T-helper 17 cell (primary cell): ENCODE measurements at places on chromosomes 2 and 18.

DNA sequence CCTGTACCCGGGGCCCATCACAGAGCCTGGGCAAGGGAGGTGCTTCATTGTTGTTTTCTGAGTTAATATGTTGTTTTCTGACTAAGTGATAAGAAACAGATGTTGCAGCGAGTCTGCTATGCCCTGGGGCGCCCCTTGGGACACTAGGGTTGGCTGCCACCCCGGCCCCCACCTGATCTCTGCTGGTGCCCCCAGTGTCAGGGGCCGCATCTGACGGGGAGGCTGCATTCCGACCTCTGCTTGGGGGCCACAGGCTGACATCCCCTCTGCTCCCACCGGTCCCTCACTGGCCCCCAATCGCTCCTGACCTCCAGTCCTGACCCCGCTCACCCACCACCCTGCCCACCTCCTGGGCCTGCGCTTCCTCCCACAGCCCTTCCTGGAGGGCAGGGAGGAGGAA, 65.9 kb downstream of the LONRF2 start:
- no peak for DNase-seq

GRCh38 chr2:67213270-67213670, 183.9 kb upstream of the ETAA1 start:
- no peak for DNase-seq

- no peak for DNase-seq
Observed at GRCh38 chr2:224524657-224525056, 60.5 kb downstream of the CUL3 start.

DNA sequence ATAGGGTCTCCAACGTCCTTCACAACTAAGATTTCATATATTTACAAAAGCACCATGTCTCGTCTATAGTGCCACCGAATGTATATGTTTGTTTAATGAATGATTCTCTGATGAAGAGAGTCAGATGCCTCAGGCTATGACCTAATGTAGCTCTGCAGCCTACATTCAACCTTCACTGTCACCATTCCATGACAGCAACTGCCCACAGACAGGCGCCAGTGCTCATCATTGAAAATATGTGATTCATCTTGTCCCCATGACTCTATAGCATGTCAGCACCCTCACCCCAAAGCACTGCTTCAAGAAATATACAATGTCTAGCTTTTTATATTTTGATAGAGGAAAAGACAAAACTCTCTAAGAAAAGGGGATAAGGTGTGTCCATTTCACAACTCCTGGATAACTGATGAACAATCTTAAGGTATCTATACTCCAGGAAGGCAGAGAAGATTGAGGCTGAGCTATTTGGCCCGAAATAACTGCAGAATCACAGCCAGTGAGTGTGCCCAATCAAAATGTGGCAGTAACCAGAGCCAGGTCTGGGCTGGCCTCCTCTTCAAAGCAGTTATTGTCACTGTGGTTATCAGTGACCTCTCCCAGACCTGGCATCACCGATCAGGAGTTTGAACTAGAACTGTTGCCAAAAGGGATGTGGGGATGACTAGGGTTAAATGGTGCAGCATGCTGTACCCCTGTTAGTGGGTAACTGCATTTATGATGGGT, 246.6 kb downstream of the SETBP1 start:
- no peak for DNase-seq

DNA sequence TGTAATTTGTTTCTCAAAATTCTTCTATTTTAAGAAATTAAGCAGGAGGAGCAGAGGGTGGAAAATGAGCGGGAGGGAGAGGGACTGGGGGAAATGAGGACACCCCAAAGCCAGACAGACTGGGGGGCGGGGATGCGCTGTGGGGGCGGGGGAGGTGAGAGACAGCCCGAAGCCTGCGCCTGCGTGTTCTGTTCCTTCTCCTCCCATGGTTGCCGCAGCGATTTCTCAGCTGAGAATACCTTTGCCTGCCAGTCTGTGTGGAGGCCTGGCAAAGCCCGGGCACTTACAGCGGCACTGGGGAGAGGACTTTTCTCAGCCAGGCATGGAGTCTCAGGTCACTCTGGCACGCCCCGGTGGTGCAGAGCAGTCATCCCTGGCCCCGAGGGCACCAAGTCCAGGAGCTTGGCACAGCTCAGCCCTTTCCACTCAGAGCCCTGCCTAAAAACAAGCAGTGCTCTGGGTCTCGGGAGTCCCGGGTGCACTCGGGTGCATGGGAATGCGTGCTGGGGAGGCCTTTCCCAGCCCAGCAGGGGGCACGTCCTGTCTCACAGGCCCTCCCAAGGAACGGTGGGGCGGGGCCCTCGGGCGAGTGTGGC, 289.3 kb upstream of the HS6ST1 start:
- no peak for DNase-seq

GRCh38 chr18:46734981-46735380, 21.9 kb downstream of the ST8SIA5 start:
- DNase-seq: no peak

DNA sequence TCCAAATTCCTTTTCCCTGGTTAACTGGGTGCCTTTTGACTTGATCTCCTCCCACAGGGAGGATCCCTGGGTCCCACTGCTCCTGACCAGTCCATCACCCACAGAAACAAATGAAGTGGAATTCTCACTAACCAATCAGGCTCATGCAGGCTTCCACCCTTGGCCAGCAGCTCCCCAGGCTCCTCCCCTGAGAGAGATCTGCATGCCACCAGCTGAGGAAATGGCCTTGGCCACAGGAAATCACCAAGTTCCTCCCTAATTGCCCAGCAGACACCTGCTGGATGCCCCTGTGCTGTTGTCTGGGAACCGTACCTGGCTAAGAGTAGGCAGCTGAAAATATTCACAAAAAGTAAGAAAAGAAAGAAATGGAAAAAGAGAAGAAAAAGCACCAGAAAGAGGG, 207.4 kb downstream of the NCK2 start:
- DNase-seq: no peak

DNA sequence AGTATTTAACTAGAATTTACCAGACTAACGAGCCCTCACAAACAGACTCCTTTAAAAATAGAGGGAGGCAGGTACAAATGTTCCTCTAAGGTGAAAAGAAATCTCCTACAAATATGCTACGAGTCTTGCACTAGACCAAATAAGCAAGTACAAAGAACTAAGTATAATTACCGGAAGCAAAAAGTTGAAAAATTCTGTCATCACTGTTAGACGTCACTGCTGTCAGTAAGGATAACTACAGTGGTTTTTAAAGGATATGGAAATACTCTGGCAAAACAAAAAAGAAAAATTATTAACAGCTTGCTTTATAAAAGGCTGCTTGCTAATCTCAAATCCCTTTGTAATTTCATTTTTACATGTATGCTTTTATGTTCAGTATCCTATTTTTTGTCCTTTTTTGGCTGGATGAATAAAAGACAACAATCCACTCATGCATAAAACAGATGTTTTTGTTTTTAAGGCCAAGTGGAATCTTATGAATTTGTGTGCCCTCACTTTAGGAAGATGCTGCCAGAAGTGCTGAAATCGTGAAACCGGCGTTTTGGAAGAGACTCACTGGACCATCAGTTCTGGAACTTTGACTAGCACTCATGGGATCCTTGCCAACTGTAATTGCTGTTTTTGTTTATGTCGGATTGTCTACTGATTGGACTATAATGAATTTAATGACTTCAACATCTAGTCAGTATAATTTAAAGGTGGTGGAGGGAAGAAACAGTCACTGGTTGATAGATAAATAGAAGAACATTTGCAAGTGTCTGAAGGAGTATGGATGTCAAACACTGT, 6.7 kb downstream of the ZNF521 start:
- DNase-seq: no peak

DNA sequence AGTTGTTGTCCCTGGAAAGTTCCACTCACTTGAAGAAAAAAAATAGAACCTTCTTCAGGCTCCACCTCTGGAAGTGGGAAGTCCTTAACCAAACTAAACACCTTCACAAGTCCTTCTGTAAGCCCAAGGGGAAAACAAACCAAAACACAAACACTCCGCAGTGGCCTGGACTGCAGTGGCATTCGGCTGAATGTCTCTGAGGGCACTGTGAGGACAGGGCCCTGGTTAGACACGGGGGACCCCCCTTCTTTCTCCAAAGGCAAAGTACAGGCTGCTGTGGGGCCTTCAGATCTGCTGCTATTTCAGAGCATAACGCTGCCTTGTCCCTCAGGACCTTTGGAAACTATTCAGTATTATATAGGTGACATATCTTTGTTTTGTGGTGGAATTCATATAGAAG, 28.1 kb downstream of the FOSL2 start:
- no peak for DNase-seq

DNA sequence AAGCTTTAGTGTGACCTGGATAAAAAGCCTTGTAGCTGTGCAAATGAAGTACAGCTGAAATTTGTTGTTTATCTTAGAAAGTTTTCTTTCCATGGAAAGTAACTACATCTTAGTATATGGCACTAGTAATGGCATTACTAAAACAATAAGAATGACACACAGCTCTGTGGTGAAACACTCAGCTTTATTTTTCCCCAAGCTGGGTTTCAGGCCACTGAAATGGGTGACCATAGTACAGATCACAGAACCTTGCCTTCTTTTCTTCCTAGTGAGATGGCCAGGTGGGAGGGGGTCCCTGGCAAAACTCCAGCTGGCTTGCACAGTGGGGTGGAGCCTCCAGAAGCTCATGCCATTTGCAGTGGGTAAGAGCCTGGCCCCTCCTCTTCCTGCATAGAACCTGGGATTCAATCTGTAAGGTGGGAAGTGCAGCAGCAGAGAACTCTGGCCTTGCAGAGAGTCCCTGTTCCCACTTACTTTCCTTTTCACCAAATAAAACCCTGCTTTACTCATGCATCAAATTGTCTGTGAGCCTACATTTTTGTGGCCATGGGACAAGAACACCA, 17.6 kb upstream of the GRP start:
- DNase-seq: no peak

- no peak for DNase-seq
Observed at GRCh38 chr2:77434880-77435279, 87.3 kb downstream of the LRRTM4 start.

- no peak for DNase-seq
Observed at GRCh38 chr2:126736133-126736874, 80.3 kb downstream of the GYPC start.

GRCh38 chr2:150916467-150917396, 344.9 kb downstream of the RBM43 start:
- DNase-seq: no peak

- no peak for DNase-seq
Observed at GRCh38 chr2:21379140-21379539, 255.4 kb downstream of the TDRD15 start.

GRCh38 chr2:162113776-162114168, 38.3 kb downstream of the GCG start:
- no peak for DNase-seq

DNA sequence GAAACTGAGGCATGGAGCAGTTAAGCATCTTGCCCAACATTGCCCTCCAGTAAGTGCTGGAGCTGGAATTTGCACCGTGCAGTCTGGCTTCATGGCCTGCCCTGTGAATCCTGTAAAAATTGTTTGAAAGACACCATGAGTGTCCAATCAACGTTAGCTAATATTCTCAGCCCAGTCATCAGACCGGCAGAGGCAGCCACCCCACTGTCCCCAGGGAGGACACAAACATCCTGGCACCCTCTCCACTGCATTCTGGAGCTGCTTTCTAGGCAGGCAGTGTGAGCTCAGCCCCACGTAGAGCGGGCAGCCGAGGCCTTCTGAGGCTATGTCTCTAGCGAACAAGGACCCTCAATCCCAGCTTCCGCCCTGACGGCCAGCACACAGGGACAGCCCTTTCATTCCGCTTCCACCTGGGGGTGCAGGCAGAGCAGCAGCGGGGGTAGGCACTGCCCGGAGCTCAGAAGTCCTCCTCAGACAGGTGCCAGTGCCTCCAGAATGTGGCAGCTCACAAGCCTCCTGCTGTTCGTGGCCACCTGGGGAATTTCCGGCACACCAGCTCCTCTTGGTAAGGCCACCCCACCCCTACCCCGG, 1.3 kb downstream of the PROC start:
- no peak for DNase-seq

DNA sequence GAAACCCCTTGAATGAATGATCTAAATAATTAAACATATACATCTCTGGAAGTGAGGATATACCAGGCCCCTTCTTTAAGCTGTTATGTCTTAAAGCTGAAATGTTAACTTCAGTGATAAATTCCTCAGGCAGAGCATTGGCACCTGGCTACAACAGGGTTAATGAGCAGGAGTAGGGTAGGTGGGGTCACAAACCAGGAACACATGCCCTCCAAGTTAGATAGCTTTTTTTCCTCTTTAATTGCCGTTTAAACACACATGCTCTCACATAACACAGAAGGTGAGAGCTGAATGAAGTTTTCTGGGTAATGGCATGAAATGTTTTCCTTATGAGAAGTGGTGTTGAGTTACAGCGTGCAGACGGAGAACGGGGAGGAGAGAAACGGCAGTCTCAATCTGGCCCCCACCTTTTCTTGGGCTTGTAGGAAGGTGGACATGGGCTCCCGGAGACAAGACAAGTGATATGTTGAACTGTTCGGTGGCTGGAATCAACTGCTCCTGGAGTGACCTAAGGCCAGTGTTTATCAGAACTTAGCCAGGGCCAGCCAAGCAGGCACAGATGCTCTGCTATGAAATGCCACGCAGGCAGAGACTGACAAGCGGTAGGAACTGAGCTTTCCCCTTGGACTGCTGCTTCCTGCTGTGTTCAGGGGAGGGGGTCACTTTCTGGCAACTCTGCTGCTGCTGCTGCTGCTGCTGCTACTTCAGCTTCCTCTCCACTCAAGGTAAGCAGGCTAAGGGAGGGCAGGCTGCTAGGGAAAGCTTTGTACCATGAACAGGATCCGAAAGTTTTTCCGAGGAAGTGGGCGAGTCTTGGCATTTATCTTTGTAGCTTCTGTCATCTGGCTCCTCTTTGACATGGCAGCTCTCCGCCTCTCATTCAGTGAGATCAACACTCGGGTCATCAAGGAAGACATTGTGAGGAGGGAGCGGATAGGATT, at the start of gene GALNT5:
GALNT5 (plus strand) TSS at position 394 of the 941 bp plus-strand sequence; CDS start at position 772, 378 bp downstream.
- no peak for DNase-seq

DNA sequence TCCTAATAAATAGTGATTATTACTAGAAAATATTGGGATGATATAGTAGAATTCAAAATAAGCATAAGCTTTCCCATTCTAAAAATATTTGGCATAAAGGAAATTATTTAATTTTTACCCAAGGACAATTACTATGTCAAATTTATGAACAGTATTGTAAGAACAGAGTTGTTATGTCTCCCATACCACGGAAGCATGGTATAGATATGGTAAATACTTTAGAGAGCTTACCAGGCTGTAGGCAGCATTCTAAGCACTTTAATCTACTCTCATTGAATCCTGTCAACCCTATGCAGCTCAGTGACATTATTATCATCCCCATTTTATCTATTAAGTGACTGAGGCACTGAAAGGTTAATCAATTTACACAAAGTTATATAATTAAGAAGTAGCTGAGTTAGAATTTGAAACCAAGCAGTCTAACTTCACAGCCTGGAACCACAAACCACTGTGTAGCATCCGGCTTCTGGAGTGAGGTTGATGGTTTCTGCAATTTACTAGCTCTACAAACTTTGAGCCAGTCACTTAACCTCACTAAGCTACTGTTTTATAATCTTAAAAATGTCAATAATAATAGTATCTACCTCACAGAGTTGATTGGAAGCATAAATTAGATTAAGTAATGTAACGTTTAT, 323.7 kb downstream of the ARHGAP15 start:
- DNase-seq: no peak
